ENCODE measurements at places on chromosomes 3 and 15. TPM values are rescaled to one million over a fixed set of nuclear protein-coding genes. Genes with fewer than 3 reads are reported as not detected.
A peak's percentile ranks its signal among the peaks of the same experiment; 100 is the strongest.

GRCh38 chr15:34699968-34700640 lies 54.7 kb downstream of the GJD2 start:
- no peak for DNase-seq

GRCh38 chr15:22908830-22909229 lies 70.4 kb downstream of the NIPA2 start:
- peak; percentile 38 for DNase-seq

GRCh38 chr3:184512621-184513020 lies 49.0 kb upstream of the EPHB3 start:
- no peak for DNase-seq

DNA sequence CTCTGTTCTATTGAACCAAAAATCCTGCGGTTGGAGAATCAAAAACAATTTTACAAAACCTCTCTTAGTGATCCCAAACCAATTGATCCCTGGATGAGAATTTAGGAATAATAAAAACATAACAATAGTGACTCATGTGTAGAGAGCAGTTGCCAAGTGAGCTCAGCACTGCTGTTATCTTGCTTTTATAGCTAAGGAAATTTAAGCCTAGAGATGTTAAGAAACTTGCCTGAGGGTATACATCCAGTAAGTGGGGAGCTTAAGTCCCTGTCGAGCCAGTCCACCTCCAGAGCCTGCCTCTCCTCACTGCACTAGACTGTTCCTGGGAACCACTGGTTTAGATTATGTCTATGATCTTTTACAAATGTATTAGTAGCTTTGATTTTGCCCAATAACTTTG lies 358.4 kb upstream of the LMCD1 start:
- DNase-seq, result no peak

- peak; percentile 80 for DNase-seq
Measured at GRCh38 chr15:74807282-74807681, 5.4 kb upstream of the LMAN1L start.

DNA sequence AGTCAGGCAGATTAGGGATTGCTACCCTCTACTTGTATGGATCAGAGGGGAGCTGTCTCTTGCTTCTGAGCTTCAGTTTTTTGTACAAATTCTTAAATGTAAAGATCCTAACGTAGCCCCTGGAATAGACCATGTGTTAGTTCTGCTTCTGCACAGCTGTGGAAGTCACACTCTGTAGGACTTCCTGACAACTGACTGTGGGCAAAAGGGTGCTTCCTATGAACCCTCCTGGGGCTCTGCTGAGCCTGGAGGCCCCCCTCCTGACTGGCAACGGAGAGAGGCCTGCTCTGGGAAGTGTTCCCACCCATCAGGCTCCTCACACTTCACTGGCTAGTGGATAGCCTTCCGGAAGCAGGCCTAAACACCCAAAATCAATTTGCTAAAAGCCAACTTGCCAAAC lies 131.0 kb downstream of the RPLP1 start:
- DNase-seq, result no peak

GRCh38 chr3:139715166-139715565 lies 37.4 kb upstream of the NMNAT3 start:
- no peak for DNase-seq

GRCh38 chr3:25585361-25586166 lies 79.1 kb downstream of the TOP2B start:
- peak; percentile 74 for DNase-seq

DNA sequence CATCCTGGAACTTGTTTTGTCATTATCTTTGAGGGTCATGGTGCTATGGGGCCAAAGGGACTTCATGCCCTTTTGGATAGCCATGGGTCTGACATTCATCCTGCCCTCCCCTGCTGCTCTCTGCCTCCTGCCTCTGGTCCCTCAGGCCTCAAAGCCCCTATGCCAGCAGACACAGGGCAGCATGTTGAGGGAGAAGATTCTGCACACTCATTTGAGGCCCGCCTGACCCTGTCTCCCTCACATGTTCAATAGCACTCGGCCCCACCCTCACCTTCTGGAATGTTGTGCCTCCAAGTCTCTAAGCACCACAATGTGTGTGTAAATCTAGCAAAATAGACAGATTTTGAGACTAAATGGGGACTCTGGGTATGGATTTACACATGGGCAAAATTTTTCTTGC lies 178.7 kb upstream of the ANKRD28 start:
- no peak for DNase-seq

- peak; percentile 41 for DNase-seq
Measured at GRCh38 chr15:25433118-25433865, 5.5 kb downstream of the UBE3A start.

DNA sequence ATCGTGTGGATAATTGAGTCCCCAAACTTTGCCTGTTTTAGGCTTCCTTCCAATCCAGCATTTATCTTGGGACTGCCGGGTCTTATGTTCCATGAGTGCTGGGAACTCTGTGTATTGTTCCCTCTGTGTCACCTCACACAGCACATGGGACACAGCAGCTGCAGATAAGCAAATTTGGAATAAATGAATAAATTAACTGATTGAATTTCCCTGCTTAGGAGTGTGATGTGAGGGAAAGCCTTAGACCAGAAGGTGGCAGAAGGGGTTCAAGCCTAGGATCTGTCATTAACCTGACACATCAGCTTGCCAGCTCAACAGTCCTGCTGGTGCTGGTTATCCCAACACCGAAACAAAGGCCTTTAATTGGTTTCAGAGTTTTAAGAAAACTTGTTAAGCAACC lies 114.3 kb downstream of the OXSM start:
- DNase-seq, result no peak

DNA sequence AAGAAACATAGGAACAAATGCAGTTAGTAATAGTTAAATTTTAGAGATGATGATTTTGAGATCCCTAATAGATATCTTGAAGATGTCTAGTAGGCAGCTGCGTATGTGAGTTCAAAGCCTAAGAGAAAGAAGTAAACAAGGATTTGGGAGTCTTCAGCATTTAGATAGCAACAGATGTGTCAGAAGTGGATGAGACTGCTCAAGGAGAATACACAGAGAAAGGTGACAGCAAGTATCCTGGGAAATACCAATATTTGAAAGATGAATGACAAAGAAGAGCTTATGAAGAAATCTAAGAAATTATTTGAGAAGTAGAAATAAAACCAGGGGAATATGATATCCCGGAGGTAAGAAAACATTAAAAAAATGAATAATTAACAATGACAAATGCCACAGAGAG lies 130.9 kb downstream of the PCCB start:
- DNase-seq, result peak; percentile 78

GRCh38 chr3:179603321-179603720 lies 1.1 kb downstream of the MRPL47 start:
- no peak for DNase-seq

GRCh38 chr3:79418855-79419621 lies 348.8 kb downstream of the ROBO1 start:
- no peak for DNase-seq

DNA sequence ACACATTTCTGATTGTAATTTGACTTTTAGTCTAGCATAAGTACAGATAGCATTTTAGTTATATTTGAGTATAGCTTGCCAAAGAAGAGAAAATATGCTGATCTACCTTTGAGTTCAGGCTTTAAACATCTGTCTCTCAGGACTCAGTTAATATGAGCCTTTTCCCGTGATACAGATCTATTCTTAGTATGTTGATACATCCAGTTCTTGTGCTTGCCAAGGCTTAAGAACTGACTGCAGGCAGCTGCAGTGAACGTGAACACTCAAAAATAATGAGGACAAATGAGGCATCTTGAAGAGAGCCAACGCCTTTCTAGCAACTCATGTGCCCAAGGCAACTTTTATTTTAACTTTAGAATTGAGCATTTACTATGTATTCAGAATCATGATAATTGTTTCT lies 325.5 kb downstream of the SI start:
- no peak for DNase-seq

- no peak for DNase-seq
Measured at GRCh38 chr3:125965505-125965904, 3.5 kb upstream of the ROPN1B start.

DNA sequence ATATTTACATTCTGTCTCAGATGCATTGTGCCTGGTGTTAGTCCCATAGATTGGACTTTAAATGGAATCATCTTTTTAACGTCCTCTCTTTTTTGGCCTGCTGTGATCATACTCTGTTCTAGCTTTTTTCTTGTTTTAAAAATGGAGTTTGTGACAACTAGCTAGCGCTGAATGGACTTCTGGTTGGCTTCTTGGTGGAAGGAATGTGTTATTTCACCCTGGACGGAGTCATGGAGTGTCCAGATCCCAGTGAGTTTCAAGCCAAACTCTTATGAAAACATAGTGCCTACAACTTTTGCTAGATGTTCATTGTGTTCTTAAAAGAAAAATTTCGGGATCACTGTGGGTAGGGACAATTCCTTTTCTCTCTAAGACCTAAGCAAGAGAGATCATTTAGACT lies 192.6 kb downstream of the TCF12 start:
- no peak for DNase-seq

GRCh38 chr3:189673535-189673934 lies 42.3 kb downstream of the TP63 start:
- no peak for DNase-seq

GRCh38 chr15:20349774-20350498 lies 191.7 kb downstream of the GOLGA6L6 start:
- peak; percentile 87 for DNase-seq

DNA sequence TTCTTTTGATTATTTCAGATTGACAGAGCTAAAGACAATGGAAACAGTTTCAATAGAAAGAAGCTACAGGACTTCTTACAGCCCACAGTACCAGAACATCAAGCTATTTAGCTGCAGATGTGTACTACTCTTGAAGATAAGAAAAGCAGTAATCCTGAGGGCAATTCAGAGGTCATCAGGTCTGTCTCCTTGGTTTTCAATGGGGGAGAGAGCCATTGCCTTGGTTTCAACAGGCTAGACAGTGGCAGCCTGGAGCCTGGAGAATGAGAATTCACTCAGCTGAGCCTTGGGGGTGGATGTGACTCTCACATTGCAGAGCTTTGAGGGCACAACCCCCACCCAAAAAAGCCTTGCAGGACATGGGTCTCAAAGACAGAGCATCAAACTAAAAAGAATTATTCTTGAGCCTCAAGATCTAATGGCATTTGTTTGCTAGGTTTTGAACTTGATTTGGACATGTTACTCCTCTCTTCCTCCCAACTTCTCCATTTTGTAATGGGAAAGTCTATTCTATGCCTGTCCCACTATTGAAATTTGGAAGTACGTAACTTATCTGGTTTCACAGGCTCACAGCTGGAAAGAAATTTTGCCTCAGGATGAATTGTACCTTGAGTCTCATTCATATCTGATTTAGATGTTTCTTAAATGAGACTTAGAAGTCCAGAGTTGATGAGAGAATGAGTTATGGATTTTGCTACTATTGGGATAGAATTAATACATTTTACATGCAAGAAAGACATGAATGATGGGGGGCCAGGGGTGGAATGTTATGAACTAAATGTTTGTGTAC lies 36.9 kb downstream of the PLSCR1 start:
- DNase-seq, result no peak

DNA sequence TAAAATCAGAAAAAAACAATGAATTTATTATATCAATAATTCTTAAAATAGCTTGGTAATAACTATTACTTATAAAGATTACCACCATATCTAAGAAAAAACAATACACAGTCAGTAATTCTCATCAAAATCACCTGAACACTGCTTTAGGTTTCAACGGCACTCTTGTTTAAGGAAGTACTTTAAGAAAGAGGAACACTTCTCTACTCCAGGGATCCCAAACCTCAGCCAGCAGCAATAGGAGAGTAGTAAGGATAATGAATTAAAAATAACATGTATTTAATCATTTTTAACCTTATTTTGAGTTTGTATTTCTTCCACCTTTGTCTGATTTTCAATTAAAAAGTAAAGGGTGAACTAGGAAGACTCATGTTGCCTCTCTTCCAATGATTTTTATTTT lies 494.0 kb upstream of the NR2F2 start:
- no peak for DNase-seq

DNA sequence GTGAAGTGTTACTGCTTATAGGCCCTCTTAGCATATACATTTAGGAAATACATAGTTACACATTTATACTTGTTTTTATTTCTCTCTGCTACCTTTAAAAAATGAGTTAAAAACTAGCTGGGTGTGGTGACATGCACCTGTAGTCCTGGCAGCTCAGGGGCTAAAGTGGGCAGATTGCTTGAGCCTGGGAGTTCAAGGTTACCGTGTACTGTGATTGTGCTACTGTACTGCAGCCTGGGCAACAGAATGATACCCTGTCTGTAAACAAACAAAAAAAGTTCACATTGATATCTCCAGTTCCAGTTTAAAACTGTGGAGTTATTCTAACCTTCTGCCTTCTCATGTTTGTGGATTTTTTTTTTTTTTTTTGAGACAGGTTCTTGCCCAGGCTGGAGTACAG lies 12.1 kb downstream of the PDCD6IP start:
- no peak for DNase-seq

DNA sequence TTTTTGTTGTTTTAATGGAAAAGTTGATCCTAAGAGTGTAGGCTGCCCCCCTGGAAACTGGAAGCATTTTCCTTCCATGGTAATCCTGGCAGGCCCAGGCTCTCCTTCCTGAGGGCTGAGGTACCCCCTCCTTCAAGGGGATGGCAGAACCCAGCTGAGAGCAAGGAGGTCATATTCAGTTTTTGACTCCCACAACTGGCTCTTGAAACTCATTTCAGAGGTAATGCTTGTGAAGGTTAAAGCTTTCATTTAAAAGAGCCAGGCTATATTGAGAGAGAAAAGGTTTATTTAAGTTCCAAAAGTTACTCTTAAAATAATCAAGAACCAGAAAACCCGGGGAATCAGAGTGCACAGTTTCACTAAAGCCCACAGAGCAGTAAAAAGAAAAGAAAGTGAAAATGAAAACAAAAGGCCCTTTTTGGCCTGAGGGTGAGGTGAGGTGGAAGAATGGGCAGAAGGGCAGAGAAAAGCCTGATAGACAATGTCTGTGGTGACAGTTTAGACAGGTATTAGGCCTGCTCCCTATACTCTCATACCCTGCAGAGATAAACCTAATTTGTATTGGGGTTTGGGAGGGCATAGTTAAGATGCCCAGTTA lies 47.0 kb upstream of the RBP1 start:
- no peak for DNase-seq

- no peak for DNase-seq
Measured at GRCh38 chr15:28920781-28921331, 35.1 kb downstream of the APBA2 start.

GRCh38 chr3:11146773-11147660 lies 7.3 kb upstream of the HRH1 start:
- DNase-seq, result no peak

- DNase-seq, result no peak
Measured at GRCh38 chr3:106945435-106945834, 431.8 kb upstream of the CCDC54 start.

DNA sequence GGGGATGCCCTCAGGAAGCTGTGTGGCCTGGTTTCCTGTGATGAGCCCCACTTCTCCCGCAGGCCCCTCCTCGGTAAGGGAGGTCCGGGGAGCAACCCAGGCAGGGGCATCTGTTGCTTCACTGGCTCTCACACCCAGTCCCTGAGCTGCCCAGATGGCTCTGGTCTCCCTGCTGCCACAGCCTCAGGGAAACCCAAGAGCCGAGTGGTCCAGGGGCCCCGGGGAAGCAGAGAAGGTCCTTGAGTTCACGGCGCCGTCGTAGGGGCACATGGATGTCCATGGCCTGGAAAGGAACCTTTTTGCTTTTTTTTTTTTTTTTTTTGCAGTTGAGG lies 13.3 kb upstream of the LRRC15 start:
- no peak for DNase-seq

Gene EXD1
- not detected for total RNA-seq

Gene TMEM89
- total RNA-seq, result 0.59 TPM

Gene DPH3
- 21.4 TPM for total RNA-seq

Gene STX19
- total RNA-seq, result not detected

Gene FGF12
- total RNA-seq, result not detected

Gene GRAMD1C
- total RNA-seq, result 1.2 TPM

Gene XCR1
- total RNA-seq, result not detected

Gene NUP210
- total RNA-seq, result under 0.01 TPM

Gene GOLGA6D
- not detected for total RNA-seq

Gene PP2D1
- not detected for total RNA-seq

Gene PLXNB1
- 33.7 TPM for total RNA-seq

Measured in osteoblast (primary cell).